NCI-H2029 (cell line): ENCODE measurements at places on chromosomes 13 and 19.

DNA sequence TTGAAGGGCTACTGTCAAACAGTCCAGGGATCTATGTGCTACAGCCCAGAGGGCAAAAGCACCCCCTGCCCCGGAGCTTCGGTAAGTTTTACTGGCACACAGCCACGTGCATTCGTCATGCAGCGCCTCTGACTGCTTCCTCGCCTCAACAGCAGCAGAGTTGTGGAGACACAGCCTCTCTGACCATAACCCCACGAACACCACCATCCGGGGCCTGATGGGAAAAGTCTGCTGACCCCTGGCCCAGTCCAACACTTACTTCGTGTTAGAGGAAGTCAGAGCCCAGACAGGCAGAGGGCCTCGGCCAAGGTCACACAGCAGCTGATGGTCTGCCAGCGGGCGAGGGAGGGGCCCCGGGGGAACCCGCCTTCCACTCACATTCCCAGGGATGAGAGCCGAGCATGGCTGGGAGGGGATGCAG is 5.1 kb downstream of the CBARP start:
- DNase-seq: no peak

GRCh38 chr13:102580552-102581169 is 16.1 kb upstream of the TPP2 start:
- no peak for DNase-seq

DNA sequence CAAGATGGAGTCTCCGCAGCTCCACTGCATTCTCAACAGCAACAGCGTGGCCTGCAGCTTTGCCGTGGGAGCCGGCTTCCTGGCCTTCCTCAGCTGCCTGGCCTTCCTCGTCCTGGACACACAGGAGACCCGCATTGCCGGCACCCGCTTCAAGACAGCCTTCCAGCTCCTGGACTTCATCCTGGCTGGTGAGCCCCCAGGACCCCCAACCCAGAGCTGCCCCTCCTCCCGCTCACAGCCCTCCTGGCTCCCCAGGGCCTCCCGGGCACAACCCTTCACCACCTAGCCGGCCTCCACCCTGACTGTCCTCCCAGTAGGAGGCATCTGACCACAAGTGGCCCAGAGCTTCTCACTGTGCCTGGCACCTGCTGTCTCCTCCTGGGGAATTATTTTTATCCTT is 9.4 kb downstream of the SYNGR4 start:
- DNase-seq: no peak

DNA sequence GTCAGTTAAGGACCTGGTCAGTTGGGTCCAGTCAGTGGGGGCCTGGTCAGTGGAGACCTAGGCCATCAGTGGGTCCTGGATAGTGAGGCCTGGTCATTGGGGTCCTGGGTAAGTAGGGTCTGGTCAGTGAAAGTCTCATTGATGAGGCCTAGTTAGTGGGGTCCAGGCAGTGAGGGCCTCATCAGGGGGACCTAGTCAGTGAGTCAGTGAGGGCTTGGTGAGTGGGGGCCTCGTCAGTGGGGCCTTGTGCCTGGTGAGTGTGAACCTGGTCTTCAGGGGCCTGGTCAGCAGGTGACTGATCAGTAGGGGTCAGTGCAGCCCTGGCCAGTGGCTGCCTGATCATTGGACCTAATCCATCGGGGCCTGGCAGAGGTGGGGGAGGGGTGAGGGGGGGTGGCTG is 42.6 kb upstream of the TPM4 start:
- DNase-seq: no peak

DNA sequence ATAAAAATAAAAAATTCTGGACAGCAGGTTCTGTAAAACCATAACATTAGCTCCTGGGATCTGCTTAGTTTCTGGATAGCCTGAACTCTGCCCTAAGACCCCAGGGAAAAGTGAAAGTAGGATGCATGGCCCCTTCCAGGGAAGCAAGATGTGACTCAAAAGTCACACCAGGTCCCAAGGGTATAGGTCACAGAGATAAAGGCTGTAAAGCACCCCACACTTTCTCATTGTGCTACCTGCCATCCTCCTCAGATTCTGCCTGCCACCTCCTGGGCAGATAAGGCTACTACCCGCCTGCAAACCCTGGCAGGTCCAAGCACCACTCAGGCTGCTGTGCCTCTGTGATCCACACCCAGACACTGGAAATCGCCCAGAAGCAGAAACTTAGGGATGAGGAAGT is 20.6 kb downstream of the FFAR2 start:
- no peak for DNase-seq

- DNase-seq: no peak
Observed at GRCh38 chr13:109315481-109315880, 470.9 kb downstream of the IRS2 start.

GRCh38 chr13:77986713-77987112 is 68.1 kb upstream of the EDNRB start:
- DNase-seq: no peak

DNA sequence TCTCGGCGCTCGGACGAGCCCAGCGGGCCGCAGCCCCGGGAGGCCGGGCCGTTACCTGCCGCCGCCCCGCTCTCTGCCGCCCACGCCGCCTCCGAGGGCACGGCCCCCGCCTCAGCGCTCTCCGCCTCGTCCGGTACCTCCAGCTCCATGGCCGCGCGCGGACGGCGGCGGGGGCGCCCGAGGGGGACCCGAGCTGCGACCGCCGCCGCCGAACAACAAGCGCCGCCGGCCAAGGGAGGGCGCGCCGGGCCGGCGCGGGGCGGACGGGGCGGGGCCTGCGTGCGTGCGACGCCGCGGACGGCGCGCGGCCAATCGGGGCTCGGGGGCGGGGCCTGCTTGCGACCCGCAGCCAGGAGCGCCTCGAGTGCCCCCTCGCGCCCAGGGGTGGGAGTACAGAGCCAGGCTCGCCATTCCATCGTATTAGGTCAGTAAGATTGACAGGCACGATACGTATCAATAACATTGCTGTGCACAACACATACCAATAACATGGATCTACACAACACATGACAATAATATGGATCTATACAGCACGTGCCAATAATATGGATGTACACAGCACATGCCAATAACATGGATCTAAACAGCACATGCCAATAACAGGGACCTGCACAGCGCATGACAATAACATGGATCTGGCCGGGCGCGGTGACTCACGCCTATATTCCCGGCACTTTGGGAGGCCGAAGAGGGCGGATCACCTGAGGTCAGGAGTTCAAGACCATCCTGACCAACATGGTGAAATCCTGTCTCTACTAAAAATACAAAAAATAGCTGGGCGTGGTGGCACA is at the start of gene PIP5K1C:
Gene PIP5K1C, minus strand, starts transcription at position 227 of the 791 bp plus-strand sequence. Its CDS starts 78 bp downstream, at position 149.
- peak; percentile 66 for DNase-seq

DNA sequence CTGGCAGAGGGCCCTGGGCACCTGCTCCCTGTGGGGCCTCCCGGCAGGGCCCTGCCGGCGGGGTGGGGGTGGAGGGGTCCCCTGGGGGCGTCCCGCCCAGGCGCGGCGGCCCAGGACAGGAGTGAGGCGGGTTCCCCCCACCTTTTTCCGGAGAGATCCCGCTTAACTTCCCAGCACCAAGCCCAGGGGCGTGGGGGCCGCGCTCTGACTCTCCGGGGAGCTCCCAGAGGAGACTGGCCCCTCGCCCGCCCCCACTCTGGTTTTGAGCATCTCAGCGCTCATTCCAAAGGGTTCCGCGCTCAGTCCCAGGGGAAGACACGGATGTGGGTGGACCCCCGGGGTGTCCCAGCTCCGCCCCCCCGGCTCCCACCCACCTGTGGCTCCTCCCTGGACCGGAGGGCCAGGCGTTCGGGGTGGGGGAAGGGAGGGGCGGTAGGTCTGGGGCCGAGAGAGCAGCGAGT is 476 bp downstream of the C2CD4C start:
- DNase-seq: no peak

- DNase-seq: no peak
Observed at GRCh38 chr13:23957981-23958380, 60.7 kb upstream of the C1QTNF9B start.

GRCh38 chr13:44757671-44758070 is 181.5 kb upstream of the TSC22D1 start:
- DNase-seq: no peak

DNA sequence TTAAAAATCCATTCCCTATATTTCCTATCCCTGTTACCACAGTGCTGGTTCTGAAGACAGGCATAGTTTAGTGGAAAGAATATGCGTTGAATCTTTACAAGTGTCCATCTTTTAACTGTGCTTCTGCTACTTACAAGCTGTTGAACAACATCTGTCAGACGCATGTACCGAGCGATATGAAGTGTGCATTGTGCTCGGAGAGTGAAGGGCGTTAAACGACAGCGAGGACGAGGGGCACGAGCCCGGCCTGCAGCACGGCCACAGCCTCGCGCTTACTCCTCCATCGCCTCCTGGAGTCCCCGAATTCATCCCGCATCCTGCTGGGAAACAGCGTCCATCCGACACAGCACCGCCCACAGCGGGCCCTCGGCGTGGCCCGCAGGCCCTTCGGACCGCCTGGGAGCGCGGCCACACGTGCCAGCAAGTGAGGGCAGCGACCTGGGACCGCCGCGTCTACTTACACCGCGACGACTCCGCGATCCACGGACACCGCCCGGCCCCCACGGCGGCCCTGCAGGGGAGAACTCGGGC is 514 bp downstream of the PCID2 start:
- DNase-seq: no peak

- no peak for DNase-seq
Observed at GRCh38 chr19:8501516-8501915, 924 bp downstream of the PRAM1 start.

GRCh38 chr13:109682534-109683244 is 103.7 kb downstream of the IRS2 start:
- DNase-seq: no peak

DNA sequence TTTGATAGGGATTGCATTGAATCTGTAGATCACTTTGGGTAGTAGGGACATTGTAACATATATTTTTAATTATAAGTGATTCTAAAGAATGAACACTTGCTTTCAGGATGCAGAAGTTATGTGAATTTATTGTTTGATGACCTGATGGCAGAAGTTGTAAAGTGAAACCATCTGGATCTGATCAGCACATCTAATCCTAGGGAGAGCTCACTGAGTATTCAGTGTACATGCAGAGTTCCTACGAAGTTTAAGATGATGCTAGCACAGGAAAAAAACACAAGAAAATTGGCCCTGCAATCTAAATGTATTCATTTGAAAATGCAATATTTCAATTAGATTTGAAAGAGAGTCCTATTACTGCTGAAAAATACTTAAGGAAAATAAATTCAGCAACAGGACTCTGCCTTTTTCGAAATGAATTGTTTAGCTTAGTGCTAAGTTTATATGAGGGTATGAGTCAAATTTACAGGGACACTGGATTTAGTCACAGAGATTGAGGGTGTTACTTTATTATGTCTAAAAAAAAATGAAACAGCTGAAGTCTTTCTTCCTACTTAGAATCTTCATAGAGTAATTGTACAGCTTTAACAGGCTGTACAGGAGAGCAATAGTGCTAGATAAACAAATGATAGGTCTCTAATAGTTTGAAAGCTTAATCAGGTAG is 385.7 kb downstream of the DCT start:
- no peak for DNase-seq

- DNase-seq: no peak
Observed at GRCh38 chr19:57611113-57611512, 2.9 kb upstream of the ZNF134 start.

GRCh38 chr13:85853161-85853894 is 54.1 kb upstream of the SLITRK6 start:
- DNase-seq: no peak

GRCh38 chr13:79987323-79987722 is 353.6 kb downstream of the SPRY2 start:
- DNase-seq: no peak

DNA sequence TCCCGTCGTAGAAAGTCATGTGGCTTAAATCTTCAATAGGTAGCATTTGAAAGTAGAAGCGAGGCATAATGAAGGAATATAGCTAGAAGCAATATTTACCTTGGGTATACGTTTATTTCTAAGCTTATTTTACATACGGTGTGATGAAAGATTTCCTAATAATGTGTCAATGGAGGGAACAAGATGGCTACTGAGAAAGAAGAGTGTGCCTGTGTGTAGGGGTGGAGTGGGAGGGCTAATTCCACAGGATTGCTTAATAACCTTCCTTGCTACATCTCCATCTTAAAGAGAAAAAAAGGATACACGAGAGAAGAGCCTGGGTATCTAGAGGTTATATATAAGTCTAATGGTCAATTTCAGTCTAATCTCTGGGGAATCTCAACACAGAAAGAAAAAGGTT is 2.0 kb downstream of the SPART start:
- DNase-seq: no peak

GRCh38 chr13:52980695-52981094 is 47.9 kb upstream of the OLFM4 start:
- DNase-seq: no peak

GRCh38 chr13:71864094-71864985 is 2.7 kb downstream of the DACH1 start:
- DNase-seq: no peak

GRCh38 chr19:12055784-12056183 is 3.0 kb upstream of the ZNF878 start:
- DNase-seq: no peak

- DNase-seq: peak; percentile 11
Observed at GRCh38 chr19:38093154-38093553, 130.9 kb downstream of the DPF1 start.

DNA sequence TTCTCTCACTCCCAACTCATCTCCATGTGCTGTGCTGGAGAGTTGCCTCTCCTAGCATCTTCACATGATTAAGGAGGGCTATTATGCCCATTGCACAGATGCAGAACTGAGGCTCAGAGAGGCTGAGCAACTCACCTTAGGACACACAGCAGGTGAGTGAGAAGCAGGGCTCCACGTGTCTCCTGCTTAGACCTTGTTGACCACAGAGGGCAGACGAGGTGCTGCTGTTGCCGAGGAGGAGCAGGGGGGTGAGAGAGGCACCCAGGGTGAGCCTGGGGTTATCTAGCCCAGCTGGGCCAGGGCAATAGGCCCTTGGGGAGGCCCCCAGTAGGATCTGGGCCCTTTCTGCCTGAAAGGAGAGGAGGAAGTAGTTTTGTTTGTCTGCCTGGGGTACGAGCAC is 2.4 kb upstream of the HSH2D start:
- DNase-seq: no peak

GRCh38 chr13:98677398-98677797 is 75.1 kb downstream of the SLC15A1 start:
- DNase-seq: no peak

GRCh38 chr19:15432629-15433518 is 14.1 kb upstream of the AKAP8L start:
- peak; percentile 91 for DNase-seq

- no peak for DNase-seq
Observed at GRCh38 chr19:16375157-16375935, 50.7 kb downstream of the KLF2 start.

GRCh38 chr19:54160854-54161253 is 1.3 kb upstream of the LENG1 start:
- DNase-seq: no peak

GRCh38 chr13:33100886-33101285 is 84.7 kb downstream of the KL start:
- DNase-seq: no peak
